ENCODE measurements at places on chromosomes 5 and 9.

DNA sequence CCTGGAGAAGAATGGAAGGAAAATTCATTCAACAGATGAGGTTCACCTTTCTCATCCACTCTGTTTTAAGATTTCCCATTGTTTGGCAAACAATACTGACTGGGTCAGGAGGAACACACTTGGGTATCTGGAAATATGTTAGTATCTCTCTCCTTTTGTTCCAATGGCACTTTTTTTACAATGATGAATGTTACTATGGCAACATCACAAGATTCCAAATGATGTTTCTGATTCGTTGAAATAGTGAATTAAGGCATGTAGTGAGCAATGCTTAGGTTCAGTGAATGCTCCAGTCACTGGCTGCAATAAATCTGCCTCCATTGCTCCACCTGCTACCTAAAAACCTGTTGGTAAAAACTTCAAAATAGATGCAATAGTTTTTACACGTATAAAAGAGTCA is 392.8 kb downstream of the DNAH5 start:
- DNase-seq, result no peak

- no peak for DNase-seq
Observed at GRCh38 chr9:13166996-13167395, 112.5 kb downstream of the MPDZ start.

- DNase-seq, result no peak
Observed at GRCh38 chr5:78526049-78526525, 122.5 kb downstream of the LHFPL2 start.

- DNase-seq, result no peak
Observed at GRCh38 chr5:65774346-65774745, 52.3 kb downstream of the NLN start.

DNA sequence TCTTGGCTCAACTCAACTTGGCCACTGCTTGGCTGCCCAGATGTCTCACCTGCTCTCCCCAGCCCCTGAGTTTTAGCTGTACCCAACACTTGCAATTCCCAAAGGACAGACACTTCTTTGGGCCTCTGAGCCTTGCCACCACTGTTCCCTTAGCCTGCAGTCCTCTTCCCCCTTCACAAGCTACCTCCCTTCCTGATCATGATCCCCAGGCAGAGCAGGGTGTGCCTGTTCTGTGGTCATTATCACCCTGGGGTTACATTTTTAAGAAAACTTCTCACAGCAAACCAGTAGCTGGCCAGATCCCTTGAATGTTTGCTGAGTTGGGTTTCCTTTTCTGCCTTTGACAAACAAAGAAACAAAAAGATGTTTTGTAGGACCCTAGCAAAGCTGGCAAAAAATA is 87.5 kb upstream of the PRRC1 start:
- DNase-seq, result no peak

GRCh38 chr5:101678481-101679193 is 617.4 kb downstream of the SLCO4C1 start:
- DNase-seq, result peak; percentile 29

DNA sequence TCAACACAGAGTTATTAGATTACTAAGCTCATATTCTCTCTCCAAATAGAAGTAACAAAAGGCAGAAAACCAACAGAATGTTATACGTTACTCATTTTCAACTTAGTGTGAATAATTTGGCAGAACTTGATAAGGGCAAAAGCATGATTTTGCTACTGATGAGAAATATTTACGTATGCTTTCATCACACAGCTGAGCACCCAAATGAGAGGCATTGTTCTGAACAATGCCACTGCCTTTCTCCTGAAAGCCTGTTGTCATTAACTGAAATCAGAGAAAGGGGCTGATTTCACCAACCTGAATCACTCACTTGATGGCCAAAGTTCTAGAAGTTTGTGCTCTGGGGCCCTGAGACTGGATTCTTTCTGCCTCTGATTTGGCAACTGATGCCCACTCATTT is 367.5 kb upstream of the PTGER4 start:
- DNase-seq, result no peak

GRCh38 chr5:126499853-126500342 is 76.7 kb downstream of the GRAMD2B start:
- no peak for DNase-seq

- no peak for DNase-seq
Observed at GRCh38 chr9:93902780-93903655, 52.1 kb downstream of the BARX1 start.

GRCh38 chr5:96706433-96707111 is 44.4 kb downstream of the CAST start:
- no peak for DNase-seq

- DNase-seq, result no peak
Observed at GRCh38 chr5:6484446-6484845, 35.8 kb downstream of the UBE2QL1 start.

- DNase-seq, result no peak
Observed at GRCh38 chr5:125201446-125202052, 455.1 kb upstream of the ZNF608 start.

GRCh38 chr5:142248853-142249462 is 75.9 kb downstream of the SPRY4 start:
- no peak for DNase-seq

- DNase-seq, result no peak
Observed at GRCh38 chr5:13648822-13649221, 295.7 kb downstream of the DNAH5 start.

GRCh38 chr9:104094534-104095015 is 466 bp downstream of the SMC2 start:
- DNase-seq, result no peak

DNA sequence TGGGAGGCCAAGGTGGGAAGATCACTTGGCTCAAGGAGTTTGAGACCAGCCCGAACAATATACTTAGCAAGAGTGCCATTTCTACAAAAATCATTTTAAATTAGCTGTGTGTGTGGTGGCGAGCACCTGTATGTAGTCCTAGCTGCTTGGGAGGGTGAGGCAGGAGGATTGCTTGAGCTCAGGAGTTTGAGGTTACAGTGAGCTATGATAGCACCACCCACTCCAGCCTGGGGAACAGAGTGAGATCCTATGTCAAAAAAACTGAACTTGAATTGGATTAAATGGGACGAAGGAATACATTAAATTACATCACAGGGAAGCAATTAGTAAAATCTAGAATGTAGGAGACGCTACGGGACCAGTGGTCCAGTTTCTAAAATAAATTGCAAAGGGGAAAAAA is 6.4 kb upstream of the ETF1 start:
- no peak for DNase-seq

DNA sequence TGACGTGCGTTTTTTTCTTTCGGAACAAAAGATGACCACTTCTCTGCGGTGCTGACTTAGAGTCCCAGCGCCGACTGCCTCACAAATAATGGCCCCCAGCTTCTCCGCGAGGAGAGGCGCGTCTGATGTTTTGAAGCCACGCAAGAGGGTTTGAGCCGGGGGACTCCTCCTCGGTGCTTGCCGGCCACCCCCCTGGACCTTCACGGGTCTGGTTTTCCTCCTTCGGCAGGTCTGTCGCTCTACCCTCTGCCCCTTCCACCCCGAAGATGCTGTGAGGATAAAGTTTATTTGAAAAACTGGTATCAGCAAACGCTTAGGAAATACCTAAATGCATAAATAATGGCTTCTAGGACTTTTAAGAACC is 584 bp downstream of the USP20 start:
- no peak for DNase-seq

GRCh38 chr5:39083968-39084367 is 9.8 kb upstream of the RICTOR start:
- DNase-seq, result no peak

DNA sequence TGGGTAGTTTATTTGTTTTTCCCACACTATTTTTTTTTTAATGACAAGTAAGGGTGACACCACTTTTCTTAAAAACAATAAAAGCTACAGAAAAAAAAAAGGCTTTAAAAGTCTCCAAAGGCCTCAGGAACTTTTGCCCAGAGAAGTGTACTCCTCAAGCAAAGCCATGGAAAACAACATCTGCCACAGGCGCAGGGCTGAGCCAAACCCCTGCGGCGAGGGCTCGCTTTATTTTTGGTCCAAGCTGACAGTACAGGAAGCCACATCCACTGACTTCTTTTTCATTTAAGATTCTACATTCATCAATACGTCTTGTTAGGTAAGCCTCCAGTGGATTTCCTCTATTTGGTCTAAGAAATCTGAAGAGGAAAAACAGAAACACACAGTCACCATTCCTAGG is 51.9 kb upstream of the IFNK start:
- DNase-seq, result no peak

GRCh38 chr9:37729499-37729898 is 24.1 kb upstream of the TRMT10B start:
- DNase-seq, result no peak

DNA sequence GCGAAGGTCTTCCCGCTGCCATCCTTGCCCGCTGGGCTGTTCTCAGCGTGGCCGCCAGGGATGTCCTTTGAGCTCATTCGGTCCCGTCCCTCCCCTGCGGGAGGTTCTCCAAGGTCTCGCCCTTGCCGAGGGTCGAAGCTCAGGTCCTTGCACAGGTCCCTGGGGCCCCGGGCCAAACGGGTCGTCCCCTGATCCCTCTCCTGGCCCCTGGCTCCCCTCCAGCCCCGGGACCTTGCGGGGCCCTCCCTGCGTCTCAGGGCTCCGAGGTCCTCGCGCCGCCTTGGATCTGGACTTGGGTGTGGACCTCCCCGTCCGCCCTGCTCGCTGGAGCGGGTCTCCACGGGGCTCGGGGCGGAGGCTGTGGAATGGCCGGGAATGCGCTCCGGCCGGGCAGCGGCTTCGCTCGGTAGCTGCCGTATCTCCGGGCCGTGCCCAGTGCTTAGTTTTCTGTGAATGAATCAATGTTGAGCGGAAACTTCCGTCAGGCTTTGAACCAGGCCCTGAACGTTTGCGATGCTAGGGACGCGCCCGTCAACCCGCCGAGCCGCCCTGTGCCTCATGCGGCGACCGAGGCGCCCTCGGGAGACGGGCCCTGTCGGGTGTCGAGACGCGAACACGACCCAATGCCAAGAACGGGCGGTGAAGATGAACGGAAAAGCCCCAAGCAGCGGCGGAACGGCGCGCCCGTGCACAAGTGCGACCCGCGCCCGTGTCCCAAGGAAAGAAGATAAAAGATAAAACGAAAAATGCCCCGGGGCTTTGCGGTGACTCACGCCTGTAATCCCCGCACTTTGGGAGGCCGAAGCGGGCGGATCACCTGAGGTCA is 780 bp downstream of the RNU6ATAC start:
- no peak for DNase-seq

DNA sequence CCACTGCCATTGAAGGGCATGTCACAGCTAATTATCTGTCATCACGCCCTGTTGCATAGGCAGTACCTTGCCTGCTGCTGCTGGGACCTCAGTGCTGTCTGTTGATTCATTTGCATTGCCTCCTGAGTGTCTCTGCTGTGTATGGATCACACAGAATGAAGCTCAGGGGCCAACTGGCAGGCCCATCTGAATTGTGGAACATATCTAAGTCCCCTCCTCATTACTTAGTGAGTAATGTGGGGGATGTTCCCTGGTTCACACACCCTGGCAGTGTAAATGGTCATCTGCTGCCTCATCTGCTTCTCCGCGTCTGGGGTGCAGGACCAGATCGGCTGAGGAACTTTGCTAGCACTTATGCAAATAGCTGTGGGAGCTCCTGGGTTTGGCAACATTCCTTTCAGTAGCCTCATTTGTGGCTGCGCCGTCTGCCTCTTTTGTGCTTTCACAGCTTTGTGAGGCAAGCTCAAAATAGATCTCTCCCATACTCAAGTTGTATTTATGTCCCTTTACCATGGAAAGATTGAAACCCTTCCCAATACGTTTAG is 25.4 kb downstream of the TYRP1 start:
- DNase-seq, result peak; percentile 14

- DNase-seq, result no peak
Observed at GRCh38 chr9:125594223-125594610, 112.8 kb downstream of the MAPKAP1 start.

GRCh38 chr9:93648181-93648580 is 71.8 kb downstream of the PHF2 start:
- no peak for DNase-seq

GRCh38 chr5:178121391-178122276 is 8.3 kb downstream of the N4BP3 start:
- DNase-seq, result no peak

DNA sequence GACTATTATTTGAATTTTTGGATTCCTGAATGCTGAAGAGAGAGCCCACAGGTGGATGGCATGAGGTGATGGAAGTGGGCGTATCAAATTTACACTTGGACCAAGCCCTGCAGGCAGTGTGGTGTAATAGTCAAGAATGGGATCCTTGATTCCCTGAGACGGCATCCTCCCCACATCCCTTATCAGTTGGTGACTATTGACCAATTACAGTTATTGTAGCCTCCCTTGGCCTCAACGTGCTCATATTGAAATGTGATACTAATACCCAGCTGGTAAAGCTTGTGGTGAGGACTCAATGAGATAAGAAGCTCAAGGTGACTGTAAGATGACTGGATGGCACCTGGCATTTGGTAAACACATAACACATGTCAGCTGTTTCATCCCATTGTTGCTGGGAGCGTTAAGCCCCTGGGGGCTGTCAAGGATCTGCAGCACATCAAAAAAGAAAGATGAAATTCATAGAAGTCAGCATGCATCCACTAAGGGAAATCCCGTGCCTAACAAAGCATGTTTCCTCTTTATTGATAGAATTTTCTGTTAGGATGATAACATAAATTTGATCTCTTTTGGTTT is 65.6 kb upstream of the IRX2 start:
- DNase-seq, result peak; percentile 65

- no peak for DNase-seq
Observed at GRCh38 chr9:120308495-120308894, 271.5 kb downstream of the CDK5RAP2 start.

GRCh38 chr9:99731950-99732349 is 89.7 kb upstream of the NR4A3 start:
- no peak for DNase-seq

- DNase-seq, result peak; percentile 54
Observed at GRCh38 chr5:137374110-137374714, 124.9 kb downstream of the SPOCK1 start.

GRCh38 chr5:72499730-72500129 is 7.5 kb downstream of the ZNF366 start:
- no peak for DNase-seq

- peak; percentile 67 for DNase-seq
Observed at GRCh38 chr9:2613730-2614271, 7.8 kb upstream of the VLDLR start.

DNA sequence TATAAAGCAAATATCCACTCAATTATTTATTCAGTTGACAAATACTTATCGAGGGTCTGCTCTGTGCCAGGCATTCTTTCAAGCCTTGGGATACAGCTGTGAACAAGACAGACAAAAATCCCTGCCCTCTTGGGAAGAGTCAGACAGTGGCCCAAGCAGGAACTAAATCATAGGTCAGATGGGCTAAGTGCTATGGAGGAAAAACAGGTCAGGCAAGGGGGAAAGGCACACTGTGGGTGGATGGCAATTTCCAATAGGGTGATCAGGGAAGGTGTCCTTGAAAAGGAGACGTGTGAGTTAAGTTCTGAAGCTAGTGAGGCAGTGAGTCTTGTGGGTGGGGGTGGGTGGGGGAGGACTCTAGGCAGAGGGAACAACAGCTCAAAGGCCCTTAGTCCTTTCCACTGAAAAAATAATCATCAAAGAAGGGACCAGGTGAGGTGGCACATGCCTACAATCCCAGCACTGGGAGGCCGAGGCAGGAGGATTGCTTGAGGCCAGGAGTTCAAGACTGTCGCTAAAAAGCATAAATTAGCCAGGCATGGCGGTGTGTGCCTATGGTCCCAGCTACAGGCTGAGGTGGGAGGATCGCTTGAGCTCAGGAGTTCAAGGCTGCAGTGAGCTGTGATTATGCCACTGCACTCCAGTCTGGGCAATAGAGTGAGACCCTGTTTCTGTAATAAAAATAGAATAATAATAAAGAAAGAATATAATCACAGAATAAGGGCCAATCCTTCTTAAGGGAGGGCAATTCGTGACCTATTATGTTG is 95.2 kb upstream of the CPEB4 start:
- no peak for DNase-seq
